ENCODE measurements at places on chromosomes 3 and 15. TPM values are rescaled to one million over a fixed set of nuclear protein-coding genes. Genes with fewer than 3 reads are reported as not detected.
A peak's percentile ranks its signal among the peaks of the same experiment; 100 is the strongest.

The FGD5 gene
- total RNA-seq = 5.1 TPM

The HYAL1 gene
- 4.4 TPM for total RNA-seq

The SLC41A3 gene
- 58.1 TPM for total RNA-seq

The TMEM108 gene
- total RNA-seq = not detected

The HERC2 gene
- total RNA-seq = 58.1 TPM

The ESYT3 gene
- 0.83 TPM for total RNA-seq

The SNX22 gene
- total RNA-seq = not detected

The APH1B gene
- total RNA-seq = 23.0 TPM

The TNNC1 gene
- total RNA-seq = 2.3 TPM

DNA sequence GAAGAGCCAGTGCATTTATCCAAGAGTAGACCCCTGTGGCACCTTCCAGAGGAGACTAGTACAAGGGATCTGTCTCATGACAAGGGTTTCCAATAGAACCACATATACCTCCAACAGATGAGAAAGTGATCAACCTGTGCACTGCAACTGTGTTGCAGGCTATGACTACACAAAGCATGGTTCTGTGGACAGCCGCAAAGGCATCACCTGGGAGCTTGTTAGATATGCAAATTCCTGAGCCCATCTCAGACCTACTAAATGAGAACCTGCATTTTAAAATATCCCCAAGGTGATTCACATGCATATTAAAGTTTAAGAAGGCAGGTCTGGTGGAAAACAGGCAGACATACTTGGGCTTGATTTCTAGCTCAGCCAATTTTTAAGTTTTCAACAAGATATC, 368.7 kb downstream of the FOXP1 start:
- DNase-seq = no peak

DNA sequence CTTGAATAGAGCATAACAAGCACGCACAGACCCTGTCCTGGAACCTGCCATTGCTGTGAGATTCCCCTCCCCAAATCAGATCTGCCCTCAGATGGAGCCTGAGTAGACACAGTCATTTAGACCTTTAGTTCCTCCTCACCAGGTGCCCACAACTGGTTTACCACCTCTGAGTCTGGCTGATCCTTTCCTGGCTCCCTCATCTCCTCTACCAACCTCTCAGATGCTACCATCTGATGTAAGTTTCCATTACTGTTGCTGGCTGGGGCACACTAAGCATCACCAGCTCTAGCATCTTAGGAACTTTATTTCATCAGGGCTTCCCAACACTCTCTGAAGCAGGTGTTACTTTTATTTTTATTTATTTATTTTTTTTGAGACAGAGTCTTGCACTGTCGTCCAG, 288.3 kb downstream of the TLE3 start:
- no peak for DNase-seq

- DNase-seq = no peak
These were observed 57.2 kb upstream of the FBN1 start for GRCh38 chr15:48702569-48703236.

- DNase-seq = no peak
These were observed 195.3 kb downstream of the FEZF2 start for GRCh38 chr3:62178032-62178431.

GRCh38 chr15:66080717-66081398, 172.7 kb downstream of the MEGF11 start:
- DNase-seq = peak; percentile 78

DNA sequence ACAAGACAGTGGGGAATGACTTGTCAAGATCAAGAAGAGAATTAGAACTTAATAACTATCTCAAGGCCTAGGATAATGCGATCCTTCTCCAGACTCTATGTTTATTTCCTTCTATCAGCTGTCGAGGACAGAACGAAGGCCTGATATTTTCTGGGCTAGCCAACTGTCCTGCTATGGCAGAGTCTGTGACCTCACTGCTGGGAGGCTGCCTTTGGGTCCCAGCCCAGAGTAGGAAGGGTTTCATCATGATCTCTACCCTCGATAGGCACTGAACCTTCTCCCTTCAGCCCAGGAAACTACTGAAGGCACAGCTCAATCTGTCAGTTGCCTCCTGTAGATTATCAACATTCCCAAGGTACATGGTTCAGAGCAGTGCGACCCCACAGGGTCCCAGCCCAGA, 237.2 kb downstream of the ATP8B4 start:
- no peak for DNase-seq

- DNase-seq = no peak
These were observed 116.0 kb downstream of the LIPC start for GRCh38 chr15:58547628-58548307.

- DNase-seq = no peak
These were observed 246.2 kb downstream of the UACA start for GRCh38 chr15:70517194-70517590.

- no peak for DNase-seq
These were observed 1303.7 kb upstream of the CADM2 start for GRCh38 chr3:83655083-83655482.

DNA sequence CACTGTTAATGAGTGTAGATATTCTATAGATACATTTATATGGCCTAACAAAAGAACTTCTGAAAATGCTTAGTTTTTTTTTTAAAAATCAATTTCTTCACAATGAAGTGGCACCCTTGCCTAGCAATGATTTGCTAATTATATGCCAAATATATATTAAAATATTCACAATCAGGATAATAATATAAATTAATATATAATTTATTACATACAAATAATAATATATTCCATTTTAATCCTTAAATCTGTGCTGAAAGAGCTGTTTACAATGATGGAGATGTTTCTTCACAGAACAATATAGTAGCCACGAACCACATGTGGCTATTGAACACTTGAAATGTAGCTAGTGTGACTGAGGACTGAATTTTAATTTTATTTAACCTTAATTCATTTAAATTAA, 648.4 kb upstream of the GBE1 start:
- no peak for DNase-seq

DNA sequence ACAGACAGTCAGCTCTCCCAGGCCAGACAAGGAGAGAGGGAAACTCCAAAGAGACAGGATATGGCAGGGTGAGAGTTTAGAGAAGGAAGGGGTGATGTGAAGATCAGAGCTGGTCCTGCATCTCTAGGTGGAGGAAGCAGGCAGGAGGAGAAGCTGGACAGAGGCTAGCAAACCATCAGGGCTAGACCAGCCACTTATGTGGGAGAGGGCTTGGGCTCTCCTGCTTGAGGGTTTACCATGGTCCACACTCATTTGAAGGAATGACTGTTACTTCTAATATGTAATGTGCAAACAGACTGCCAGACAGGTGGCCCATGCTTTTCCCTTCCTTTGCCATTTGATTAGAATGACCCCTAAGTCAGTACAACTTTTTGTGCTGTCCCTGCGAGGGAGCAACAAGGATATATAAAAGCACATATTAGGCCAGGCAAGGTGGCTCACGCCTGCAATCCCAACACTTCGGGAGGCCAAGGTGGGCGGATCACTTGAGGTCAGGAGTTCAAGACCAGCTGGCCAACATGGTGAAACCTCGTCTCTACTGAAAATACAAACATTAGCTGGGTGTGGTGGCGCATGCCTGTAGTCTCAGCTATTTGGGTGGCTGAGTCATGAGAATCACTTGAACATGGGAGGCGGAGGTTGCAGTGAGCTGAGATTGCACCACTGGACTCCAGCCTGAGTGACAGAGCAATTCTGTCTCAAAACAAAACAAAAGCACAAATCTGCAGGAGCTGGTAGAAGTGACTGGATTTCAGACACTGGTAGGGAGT, 41.0 kb upstream of the MANF start:
- no peak for DNase-seq

DNA sequence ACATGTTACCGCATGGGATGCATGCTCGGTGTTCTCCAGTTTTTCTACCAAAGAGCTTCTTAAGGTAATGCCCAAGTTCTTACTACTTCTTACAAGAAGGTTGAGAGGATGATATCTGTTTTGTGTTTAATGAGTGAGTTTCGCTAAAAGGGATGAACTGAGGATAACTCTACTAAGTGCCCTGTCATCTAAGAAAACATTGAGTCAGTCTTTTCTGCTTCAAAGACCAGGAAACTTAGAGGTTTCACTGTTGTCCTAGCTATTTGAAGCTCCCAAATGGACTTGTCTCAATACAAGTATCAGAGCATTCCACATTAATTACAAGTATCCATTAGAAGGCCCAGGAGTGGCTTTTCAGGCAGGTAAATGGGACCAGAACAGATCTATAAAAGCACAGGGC, 296.2 kb downstream of the KBTBD8 start:
- no peak for DNase-seq

DNA sequence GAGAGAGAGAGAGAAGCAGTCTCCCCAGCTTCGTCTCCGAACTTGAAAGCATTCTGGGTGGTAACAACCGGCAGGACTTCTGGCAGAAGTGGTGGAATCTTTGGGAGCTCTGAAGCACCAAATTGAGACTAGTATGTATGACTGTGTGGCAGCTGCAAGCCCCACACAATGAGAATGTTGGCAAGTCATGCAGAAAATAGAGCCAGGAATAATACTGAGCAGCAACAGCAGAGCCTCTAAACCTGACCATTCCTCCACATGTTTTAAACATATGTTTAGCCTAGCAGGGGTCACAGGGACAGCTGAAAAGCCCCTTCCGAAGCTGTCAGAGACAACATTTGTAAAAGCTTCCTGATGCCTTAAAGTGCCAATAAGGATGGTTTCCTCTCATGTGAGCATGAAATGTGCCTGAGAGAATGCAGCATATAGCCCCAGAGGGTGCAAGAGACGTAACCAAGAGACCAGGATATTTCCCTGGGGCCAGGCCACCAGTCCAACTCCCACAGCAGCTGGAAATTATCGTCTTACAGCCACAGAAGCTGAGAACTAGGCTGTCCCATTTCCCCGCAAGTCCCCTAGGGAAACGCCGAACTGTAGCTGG, 178.6 kb upstream of the CCDC54 start:
- DNase-seq = no peak

DNA sequence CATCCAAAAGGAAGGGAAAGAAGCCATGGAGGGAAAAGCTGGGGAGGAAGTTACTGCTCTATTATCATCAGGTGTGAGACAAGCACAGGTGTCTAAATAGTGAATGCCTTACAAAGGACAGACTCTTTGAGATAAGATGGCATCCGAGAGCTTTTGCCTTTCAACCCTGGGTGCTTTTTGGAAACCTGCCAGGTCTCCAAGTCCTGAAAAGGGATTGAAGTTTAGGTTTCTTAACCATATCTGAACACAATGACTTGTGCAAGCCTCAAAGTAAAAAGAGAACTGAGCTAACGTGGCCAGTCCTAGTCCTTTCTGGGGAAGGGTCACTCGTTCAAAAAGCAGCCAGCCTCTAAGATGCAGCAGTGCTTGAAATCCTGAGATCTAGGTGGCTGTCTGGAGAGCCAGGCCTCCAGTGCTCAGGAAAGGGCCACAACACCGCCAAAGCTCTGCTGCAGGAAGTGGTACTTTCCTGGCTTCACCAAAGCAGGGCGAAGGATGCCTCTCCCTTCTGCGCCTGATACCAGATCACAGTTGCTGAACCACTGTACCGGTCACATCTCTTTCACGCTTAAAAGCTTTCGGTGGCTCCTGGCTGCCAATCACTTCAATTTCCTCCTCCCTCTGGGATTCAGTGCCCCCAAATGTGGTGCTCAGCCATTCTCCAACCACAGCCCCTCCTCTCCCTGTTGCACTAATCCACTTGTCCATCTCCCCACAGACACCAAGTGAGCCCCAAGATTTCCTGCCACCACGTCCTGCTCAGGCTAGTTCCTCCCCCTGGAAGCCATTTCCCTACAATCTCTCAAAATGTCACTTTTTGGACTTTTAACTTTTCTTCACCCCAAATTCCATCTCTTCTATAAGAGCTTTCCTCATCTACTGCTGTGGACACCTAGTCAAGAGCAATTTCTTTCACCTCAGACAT, 104.1 kb upstream of the LPP start:
- DNase-seq = no peak

GRCh38 chr3:195693428-195694216, 27.2 kb upstream of the MUC20 start:
- DNase-seq = no peak

- peak; percentile 22 for DNase-seq
These were observed 815 bp upstream of the ZNF280D start for GRCh38 chr15:56734013-56734635.

- DNase-seq = no peak
These were observed 169.7 kb upstream of the MITF start for GRCh38 chr3:69569520-69569919.

- DNase-seq = no peak
These were observed 37.7 kb downstream of the PDIA5 start for GRCh38 chr3:123104550-123104949.
